Endothelial cell of coronary artery (primary cell): ENCODE measurements at places on chromosomes 1 and 21. TPM values are rescaled to one million over a fixed set of nuclear protein-coding genes. Genes with fewer than 3 reads are reported as not detected.

The CLCA4 gene
- total RNA-seq = not detected in 2 replicates

The HSD3B2 gene
- total RNA-seq = not detected in 2 replicates

The S100A7A gene
- total RNA-seq = not detected in 2 replicates

The FCGR1A gene
- total RNA-seq = not detected in 2 replicates

The GNAT2 gene
- total RNA-seq = not detected in 2 replicates

The PGLYRP4 gene
- not detected in 2 replicates for total RNA-seq

The VASH2 gene
- 0.09 and 0.27 TPM in 2 replicates for total RNA-seq

The BSND gene
- total RNA-seq = not detected in 2 replicates

The VSIG8 gene
- 0.09 TPM in 1 of 2 replicates, not detected in the other for total RNA-seq

The WDR64 gene
- not detected in 2 replicates for total RNA-seq

The DHRS3 gene
- 34.1 and 52.0 TPM in 2 replicates for total RNA-seq

The FCN3 gene
- total RNA-seq = 0.72 TPM in 1 of 2 replicates, not detected in the other

The OLFML2B gene
- 0.09 and 0.28 TPM in 2 replicates for total RNA-seq

The ATF6 gene
- 35.7 and 37.4 TPM in 2 replicates for total RNA-seq

The INTS11 gene
- total RNA-seq = 71.9 and 89.6 TPM in 2 replicates

The SPRR5 gene
- total RNA-seq = not detected in 2 replicates

The RXRG gene
- not detected in 2 replicates for total RNA-seq

The TTC39A gene
- 0.81 and 0.85 TPM in 2 replicates for total RNA-seq

The DBT gene
- total RNA-seq = 4.1 and 6.6 TPM in 2 replicates

The OPTC gene
- total RNA-seq = not detected in 2 replicates

The MPZ gene
- total RNA-seq = 0.54 and 1.2 TPM in 2 replicates

The AJAP1 gene
- total RNA-seq = not detected in 2 replicates

The THRAP3 gene
- 85.6 and 102 TPM in 2 replicates for total RNA-seq

The NUF2 gene
- total RNA-seq = 8.1 and 18.3 TPM in 2 replicates

The VPS72 gene
- 56.9 and 58.1 TPM in 2 replicates for total RNA-seq

The HHIPL2 gene
- total RNA-seq = under 0.01 TPM in 1 of 2 replicates, not detected in the other

The EIF3I gene
- total RNA-seq = 313 and 378 TPM in 2 replicates

The SCAF4 gene
- 4.0 and 6.8 TPM in 2 replicates for total RNA-seq

The CD84 gene
- not detected in 2 replicates for total RNA-seq

The RNF186 gene
- total RNA-seq = not detected in 2 replicates

The LCE3D gene
- not detected in 2 replicates for total RNA-seq

The ID3 gene
- total RNA-seq = 221 and 267 TPM in 2 replicates

The HES3 gene
- total RNA-seq = not detected in 2 replicates

The OR2T35 gene
- total RNA-seq = not detected in 2 replicates

The RIMKLA gene
- total RNA-seq = under 0.01 TPM in 2 replicates

The AVPR1B gene
- under 0.01 TPM in 1 of 2 replicates, not detected in the other for total RNA-seq

The UBE2U gene
- total RNA-seq = not detected in 2 replicates

The GSTM5 gene
- total RNA-seq = 0.09 TPM in 2 replicates

The SLC44A3 gene
- total RNA-seq = 0.27 and 0.28 TPM in 2 replicates

The CTXND2 gene
- total RNA-seq = not detected in 2 replicates

The AKR7A3 gene
- total RNA-seq = 0.18 and 0.28 TPM in 2 replicates

The ARTN gene
- 0.09 TPM in 1 of 2 replicates, not detected in the other for total RNA-seq

The OR10Z1 gene
- not detected in 2 replicates for total RNA-seq

The LRRC38 gene
- total RNA-seq = 0.38 TPM in 1 of 2 replicates, not detected in the other

The FAM72B gene
- total RNA-seq = 1.8 and 3.6 TPM in 2 replicates
